ENCODE measurements at places on chromosomes 3 and 15. TPM values are rescaled to one million over a fixed set of nuclear protein-coding genes. Genes with fewer than 3 reads are reported as not detected.

The GHRL gene
- total RNA-seq: not detected

The SORD gene
- 14.5 TPM for total RNA-seq

The GREM1 gene
- not detected for total RNA-seq

The CXCR6 gene
- 4.0 TPM for total RNA-seq

The GABRB3 gene
- total RNA-seq: 0.17 TPM

The CCR1 gene
- 0.80 TPM for total RNA-seq

The CFAP91 gene
- 0.29 TPM for total RNA-seq

The CYP8B1 gene
- total RNA-seq: not detected

GRCh38 chr3:130783629-130784028 is 37.0 kb upstream of the PIK3R4 start:
- no peaks in the 10 kb centered on the region for H3K4me1 ChIP-seq
- H3K27me3 ChIP-seq: no peaks in the 10 kb centered on the region
- H3K27ac ChIP-seq: no peak overlapping the region

DNA sequence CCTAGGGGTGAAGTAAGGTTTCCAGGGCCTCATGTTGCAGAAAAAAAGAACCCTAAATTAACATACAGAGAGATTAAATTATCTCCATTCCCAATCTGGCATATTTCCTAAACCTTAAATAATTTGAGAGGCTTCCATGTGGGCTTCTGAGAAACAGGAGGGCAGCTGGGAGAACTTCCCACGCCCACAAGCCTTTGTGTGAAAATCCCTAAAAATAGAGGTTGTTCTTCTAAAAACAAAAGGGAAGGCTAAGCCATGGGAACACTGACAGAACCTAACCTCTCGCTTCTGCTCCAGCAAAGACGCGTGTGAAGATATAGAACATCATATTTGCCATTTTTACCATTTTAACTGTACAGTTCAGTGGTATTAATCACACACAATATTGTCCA is 812 bp upstream of the SLC12A8 start:
- peaks cover 45% of the 10 kb centered on the region for H3K27me3 ChIP-seq
- H3K27ac ChIP-seq: no peak overlapping the region

DNA sequence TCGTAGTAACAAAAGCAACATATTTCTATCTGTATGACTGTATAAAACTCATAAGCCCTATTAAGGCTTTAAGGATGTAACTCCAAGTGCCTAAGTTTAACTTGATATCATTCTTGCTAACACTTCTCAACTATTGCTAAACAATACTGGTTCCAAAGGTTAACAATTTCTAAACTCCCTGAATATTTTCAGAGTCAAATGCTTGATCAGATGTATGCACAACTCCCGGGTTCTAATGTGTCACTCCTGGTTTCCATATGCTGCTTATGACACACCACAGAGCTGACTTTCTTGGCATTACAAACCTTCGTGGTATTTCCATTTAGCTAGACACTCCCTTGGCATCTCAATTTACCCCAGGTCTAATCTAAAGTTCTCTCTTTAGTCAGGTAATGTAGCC is 26.3 kb downstream of the DZIP1L start:
- peaks cover 8% of the 10 kb centered on the region for H3K27me3 ChIP-seq
- H3K4me1 ChIP-seq: no peaks in the 10 kb centered on the region

GRCh38 chr3:8183627-8184026 is 318.0 kb upstream of the LMCD1 start:
- H3K27ac ChIP-seq: no peak overlapping the region
- no peak for DNase-seq
- H3K4me1 ChIP-seq: no peaks in the 10 kb centered on the region
- H3K4me3 ChIP-seq: no peak overlapping the region
- H3K27me3 ChIP-seq: no peaks in the 10 kb centered on the region

DNA sequence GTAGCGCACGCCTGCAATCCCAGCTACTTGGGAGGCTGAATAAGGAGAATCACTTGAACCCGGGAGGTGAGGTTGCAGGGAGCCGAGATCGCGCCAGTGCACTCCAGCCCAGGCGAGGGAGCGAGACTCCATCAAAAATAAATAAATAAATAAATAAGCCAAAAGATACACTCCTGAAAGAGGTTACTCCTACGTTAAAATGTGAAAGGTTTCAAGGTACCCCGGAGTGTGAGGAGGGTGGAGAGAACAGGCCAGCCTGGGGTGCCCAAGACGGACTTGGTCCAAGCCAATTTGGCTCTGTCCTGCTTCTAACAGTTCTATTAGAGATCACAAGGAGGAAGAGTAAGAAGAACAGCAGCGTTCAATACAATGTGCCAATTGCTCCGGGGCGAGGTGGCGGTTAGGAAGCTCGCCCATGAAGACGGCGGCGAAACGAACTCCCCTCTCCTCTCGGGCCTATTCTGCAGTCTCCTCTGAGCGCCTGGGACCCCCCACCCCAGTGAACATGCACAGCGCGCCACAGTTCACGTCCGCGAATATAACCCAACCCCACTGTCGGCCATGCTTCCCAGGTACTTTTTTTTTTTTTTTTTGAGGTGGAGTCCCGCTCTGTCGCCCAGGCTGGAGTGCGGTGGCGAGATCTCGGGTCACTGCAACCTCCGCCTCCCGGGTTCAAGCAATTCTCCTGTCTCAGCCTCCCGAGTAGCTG is 942 bp downstream of the ELP6 start:
- H3K27ac ChIP-seq: peak overlapping the region; percentile 98
- H3K36me3 ChIP-seq: peaks cover 11% of the 10 kb centered on the region
- no peaks in the 10 kb centered on the region for H3K27me3 ChIP-seq
- H3K4me1 ChIP-seq: peaks cover 20% of the 10 kb centered on the region
- peak overlapping the region; percentile 97 for H3K4me3 ChIP-seq

- H3K4me1 ChIP-seq: peaks cover 35% of the 10 kb centered on the region
- peak within 1 kb of the TSS; percentile 89 for H3K4me3 ChIP-seq
- peak; percentile 80 for DNase-seq
- peak within 1 kb of the TSS; percentile 84 for H3K27ac ChIP-seq
Measured at GRCh38 chr15:75201616-75202250, at the start of gene C15orf39. C15orf39 (plus strand) TSS chr15:75201882; CDS start chr15:75206049, 4,167 bp downstream.

GRCh38 chr3:196968233-196969133 is at the start of gene PIGZ:
PIGZ (minus strand) TSS chr3:196968833; CDS start chr3:196952031, 16,802 bp downstream.
- H3K27ac ChIP-seq: no peak within 1 kb of the TSS
- peak within 1 kb of the TSS; percentile 73 for H3K4me3 ChIP-seq
- peak; percentile 46 for DNase-seq
- H3K36me3 ChIP-seq: no peaks in the 10 kb centered on the region

DNA sequence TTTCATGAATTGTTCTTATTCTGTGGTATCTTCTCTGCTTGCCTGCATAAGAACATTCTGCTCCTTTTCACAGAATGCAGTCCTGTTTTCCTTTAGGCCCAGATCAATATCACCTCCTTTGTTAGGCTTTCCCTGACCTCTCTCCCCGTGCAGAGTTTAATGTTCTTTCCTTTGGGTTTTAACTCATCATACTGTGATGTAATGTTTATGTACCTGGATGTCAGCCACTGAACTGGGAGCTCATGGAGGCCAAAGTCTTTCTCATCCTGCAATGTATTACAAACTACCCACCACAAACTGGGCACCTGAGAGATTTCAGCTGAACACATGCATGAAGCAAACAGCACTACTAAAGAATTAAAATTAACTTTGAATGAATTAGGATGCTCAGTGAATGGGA is 192.8 kb upstream of the RORA start:
- H3K36me3 ChIP-seq: no peaks in the 10 kb centered on the region
- H3K27me3 ChIP-seq: peaks cover 4% of the 10 kb centered on the region
- DNase-seq: no peak
- H3K4me3 ChIP-seq: no peak overlapping the region
- H3K4me1 ChIP-seq: no peaks in the 10 kb centered on the region

DNA sequence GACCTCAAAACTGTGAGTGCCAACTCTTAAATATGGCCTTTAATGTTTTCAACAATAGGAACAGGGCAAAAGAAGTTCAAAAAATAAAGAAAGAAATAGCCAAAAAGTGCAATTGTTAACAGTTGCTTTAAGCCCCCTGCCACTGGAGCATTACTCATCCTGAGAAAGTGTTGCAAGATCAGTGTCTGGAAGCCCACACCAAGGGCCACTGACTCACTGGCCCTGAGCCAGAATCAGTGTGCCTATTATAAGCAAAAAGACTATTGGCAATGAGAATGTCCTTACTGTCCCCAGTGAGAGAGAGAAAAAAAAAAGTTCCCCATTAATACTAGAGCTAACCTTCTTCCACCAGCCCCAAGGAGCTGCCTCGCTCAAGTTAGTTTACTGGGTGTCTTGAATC is 480.1 kb upstream of the ZNF385D start:
- H3K36me3 ChIP-seq: no peaks in the 10 kb centered on the region
- H3K4me3 ChIP-seq: no peak overlapping the region
- DNase-seq: no peak
- H3K27me3 ChIP-seq: no peaks in the 10 kb centered on the region
- H3K4me1 ChIP-seq: no peaks in the 10 kb centered on the region
- H3K27ac ChIP-seq: no peak overlapping the region

DNA sequence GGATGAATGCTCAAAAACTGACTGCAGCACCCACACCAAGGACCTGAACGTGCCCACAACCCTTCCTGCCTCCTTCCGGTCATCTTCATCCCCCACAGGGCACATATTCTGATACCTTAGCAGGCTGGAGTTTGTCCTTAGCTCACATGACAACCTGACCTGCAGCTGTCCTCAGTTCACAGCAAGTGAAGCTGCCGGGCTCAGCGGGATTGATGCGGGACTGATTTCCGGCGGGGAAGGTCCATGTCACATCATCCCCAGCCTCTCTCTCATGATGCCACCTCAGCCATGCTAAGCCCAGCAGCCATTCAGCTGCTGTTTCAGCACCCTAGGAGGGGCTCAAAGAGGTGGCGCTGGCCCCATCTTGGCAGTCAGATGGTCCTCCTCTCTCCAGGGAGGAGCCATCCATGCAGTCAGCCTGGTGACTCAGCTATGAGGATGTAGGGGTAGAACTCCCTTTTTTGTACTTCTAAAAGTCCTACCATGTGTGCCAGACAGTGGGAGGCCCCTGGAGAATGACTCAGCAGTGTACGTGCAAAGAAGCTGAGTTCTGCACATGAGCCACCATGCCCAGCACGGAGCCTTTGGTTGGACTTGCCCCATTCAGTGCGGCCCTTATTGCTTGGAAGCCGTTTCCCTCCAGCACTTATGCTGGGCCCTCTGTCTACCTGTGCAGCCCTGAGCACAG is 9.5 kb downstream of the CA12 start:
- peaks cover 9% of the 10 kb centered on the region for H3K27me3 ChIP-seq
- peak overlapping the region; percentile 23 for H3K27ac ChIP-seq
- H3K4me3 ChIP-seq: no peak overlapping the region
- DNase-seq: peak; percentile 70
- no peaks in the 10 kb centered on the region for H3K36me3 ChIP-seq

- H3K36me3 ChIP-seq: no peaks in the 10 kb centered on the region
- H3K27me3 ChIP-seq: no peaks in the 10 kb centered on the region
- no peak overlapping the region for H3K4me3 ChIP-seq
- no peak overlapping the region for H3K27ac ChIP-seq
- no peak for DNase-seq
Measured at GRCh38 chr3:32373276-32373675, 18.4 kb upstream of the CMTM7 start.

DNA sequence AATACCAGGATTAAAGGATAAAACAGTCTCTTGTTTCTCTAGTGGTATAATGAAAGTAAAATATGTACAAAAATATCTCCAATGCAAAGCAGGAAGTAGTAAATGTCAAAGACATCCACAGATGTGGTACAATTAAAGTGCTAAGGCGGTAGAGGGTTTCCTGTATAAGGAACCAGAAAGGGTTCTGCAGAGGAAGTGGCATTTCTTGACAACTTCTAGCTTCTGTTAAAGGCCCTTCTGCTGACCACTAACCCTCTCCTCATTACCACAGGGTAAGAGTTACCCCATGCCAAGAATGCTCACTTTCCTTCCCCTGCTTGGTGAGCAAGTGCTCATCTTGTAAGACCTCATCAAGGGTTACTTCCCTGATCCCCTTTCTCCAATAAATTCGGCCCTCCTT is 883.6 kb upstream of the NR2F2 start:
- H3K27ac ChIP-seq: no peak overlapping the region
- no peaks in the 10 kb centered on the region for H3K27me3 ChIP-seq
- no peak overlapping the region for H3K4me3 ChIP-seq
- peaks cover 2% of the 10 kb centered on the region for H3K36me3 ChIP-seq
- peaks cover 14% of the 10 kb centered on the region for H3K4me1 ChIP-seq

GRCh38 chr3:178538056-178538455 is 1.8 kb downstream of the KCNMB2 start:
- peaks cover 38% of the 10 kb centered on the region for H3K27me3 ChIP-seq
- DNase-seq: no peak
- H3K27ac ChIP-seq: no peak overlapping the region
- H3K36me3 ChIP-seq: no peaks in the 10 kb centered on the region
- no peak overlapping the region for H3K4me3 ChIP-seq

DNA sequence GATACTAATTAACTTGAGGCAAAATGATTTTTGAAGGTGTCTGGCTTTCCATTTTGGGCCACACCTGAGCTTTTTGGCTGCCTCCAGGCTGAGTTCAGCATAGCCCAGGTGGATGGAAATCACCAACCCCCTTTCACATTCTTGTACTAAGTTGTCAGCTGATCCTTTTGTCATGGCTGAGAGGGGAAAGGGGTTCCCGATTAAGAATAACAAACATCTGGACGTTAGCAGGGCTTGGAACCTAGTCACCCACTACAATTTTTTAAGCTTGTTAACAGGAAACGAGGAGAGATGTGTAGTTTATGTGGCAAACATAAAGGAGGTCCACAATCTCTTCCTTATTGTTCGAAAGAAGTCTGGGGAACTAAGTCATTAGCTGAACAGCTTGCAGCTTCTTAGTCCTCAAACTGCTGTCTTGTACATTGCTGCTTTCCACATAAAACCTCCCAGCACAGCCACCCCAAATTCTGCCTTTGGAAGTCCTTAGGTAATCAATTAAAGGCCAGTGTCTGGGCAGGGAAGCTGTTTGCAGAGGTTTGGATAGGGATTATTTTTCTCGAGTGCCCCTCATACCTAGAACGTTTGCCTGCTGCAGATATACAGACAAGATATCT is 5.0 kb downstream of the NR2F2 start:
- H3K27ac ChIP-seq: no peak overlapping the region
- H3K4me1 ChIP-seq: peaks cover 15% of the 10 kb centered on the region
- peaks cover 4% of the 10 kb centered on the region for H3K36me3 ChIP-seq
- peaks cover 71% of the 10 kb centered on the region for H3K27me3 ChIP-seq
- no peak for DNase-seq

GRCh38 chr3:153442799-153443487 is 280.9 kb downstream of the RAP2B start:
- peaks cover 2% of the 10 kb centered on the region for H3K27me3 ChIP-seq
- peaks cover 24% of the 10 kb centered on the region for H3K4me1 ChIP-seq
- peak overlapping the region; percentile 9 for H3K27ac ChIP-seq
- no peaks in the 10 kb centered on the region for H3K36me3 ChIP-seq
- DNase-seq: no peak
- no peak overlapping the region for H3K4me3 ChIP-seq

Measured in activated CD4-positive, alpha-beta memory T cell treated with anti-CD3 and anti-CD28 coated beads for 36 hours (primary cell).